Mesothelial cell of epicardium (in vitro differentiated cells): ENCODE measurements at places on chromosomes 1 and 21.

DNA sequence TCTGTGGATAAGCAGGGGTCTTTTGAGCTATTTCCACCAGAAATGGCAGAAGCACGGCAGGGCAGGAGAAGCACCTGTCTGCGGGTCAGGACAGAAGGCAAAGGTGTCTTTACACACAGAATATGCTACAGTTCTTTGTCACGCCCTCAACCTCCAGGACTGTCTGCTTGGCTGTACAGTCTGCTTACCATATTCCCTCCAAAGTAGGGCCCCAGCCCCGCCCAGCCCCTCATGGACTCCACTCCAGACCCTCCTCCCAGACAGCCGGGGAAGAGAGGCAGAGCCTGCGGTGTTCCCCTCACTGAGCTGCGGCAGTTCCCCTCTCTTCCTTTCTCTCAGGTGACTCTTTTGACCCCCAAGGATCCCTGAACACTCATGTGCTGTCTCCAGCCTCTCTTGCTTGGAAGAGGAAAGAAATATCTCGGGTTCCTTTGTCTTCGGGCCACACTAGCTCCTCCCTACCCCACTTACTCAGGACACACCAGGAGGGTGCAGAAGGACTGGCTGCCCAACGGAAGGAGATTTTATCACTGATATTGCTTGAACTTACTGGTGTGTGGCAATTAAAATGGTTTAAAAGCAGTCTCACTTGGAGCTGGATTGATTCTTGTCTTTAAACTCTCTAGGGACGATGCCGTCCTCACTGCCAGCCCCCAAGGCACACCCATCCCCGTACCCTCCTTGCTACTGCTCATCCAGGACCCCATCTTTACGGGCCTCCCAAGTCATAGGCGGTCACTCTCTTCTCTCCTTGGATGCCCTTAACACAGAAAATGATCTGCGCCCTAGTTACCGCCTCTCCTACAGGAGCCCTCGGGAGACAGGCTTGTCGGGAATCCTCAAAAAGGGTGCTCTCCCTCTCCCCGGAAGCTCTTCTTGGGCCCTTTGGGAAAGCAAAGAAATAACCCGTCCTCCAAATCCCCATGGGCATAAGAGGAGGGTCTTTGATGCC, 169.7 kb downstream of the TOMM20 start:
- no peak for DNase-seq

GRCh38 chr1:1157914-1158710, 15.6 kb upstream of the TTLL10 start:
- DNase-seq: peak; percentile 67

DNA sequence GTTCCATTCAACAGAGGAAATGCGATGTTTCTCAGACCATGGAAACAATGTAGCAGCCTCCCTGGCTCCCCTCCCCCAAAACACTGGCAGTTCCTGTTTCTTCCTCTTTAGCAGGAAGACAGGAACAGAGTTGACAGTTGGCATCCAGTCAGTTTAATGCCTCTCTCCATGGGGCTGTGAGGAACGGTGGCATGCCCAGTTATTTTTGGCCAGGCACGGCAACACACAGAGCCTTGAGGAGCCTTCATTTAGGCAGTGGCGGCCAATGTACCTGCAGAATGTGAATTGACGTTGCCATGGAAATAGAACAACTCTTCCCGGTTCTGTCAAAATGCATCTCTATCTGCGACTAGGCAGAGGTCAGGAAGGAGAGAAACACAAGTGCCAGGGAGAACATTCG, 330.6 kb downstream of the DSCAM start:
- no peak for DNase-seq

DNA sequence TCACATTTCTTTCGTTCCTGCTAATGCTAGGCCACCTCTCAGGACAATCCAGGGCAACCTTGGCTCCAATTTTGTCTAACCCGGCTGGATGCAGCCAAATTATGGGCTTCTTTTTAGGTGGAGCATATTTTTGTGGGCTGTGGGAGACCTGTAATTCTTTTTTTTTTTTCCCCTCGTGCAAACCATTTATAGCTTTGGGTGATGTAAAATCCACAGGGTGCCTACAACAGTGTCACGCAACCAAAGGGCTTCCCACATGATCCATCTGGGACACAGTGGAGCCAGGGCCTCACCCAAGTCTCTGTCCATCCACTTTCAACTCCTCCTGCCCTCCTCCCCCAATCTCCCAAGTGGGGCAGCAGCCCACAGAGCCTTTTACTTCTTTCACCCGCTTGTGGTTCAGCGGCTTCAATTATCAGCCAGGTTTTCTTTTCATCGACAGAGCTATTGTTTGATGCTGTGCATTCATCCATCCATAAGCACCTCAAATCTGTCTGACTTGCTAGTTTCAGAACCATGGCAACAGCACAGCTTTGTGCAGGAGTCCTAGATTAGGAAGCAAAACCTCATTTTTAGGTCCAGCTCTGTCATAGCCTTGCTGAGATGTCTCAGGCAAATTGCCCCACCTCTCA, 10.0 kb upstream of the OVAAL start:
- DNase-seq: no peak

DNA sequence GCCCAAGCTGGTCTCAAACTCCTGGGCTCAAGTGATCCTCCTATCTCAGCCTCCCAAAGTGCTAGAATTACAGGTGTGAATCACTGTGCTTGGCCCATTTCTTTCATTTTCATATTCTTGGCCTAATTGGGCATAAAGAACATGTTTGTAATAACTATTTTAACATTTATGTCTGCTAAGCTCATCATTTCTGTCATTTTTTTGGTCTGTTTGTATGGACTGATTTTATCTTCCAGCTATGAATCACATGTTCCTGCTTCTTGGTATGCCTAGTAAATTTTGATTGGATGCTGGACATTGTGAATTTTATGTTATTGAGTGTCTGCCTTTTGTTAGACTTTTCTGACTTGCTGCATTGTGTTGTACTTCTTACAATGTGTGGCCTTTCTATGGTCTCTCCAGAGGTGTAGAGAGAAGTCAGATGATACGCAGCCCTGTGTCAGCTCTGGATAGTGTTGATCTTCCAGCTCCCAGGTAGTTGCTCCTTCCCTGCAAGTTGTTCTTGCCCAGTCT, 39.0 kb upstream of the PPM1J start:
- DNase-seq: no peak

GRCh38 chr1:182890927-182891610, 51.9 kb downstream of the DHX9 start:
- no peak for DNase-seq

DNA sequence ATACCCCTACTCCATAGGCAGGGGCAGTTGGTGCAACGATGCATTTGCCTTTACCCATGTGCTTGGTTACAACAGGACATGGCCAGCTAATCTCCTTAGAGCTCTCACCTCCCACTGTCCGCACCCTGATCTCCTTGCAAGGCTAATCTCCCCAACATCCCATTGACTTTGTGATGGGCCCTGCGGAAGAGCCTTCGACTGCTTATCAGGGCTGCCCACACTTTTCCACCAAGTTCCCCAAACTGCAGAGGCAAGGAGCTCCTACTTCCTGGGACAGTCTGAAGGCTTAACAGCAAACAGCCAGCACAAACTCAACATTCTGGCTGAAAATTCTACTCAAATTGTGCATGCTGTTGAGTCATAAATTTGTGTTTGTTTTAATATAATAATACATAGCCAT, 36.0 kb downstream of the C1orf94 start:
- no peak for DNase-seq

GRCh38 chr1:161021970-161022353, 1.0 kb upstream of the F11R start:
- DNase-seq: no peak

- no peak for DNase-seq
Observed at GRCh38 chr1:156584813-156585212, 5.3 kb downstream of the TTC24 start.

GRCh38 chr1:101000131-101000873, 25.3 kb downstream of the DPH5 start:
- no peak for DNase-seq

DNA sequence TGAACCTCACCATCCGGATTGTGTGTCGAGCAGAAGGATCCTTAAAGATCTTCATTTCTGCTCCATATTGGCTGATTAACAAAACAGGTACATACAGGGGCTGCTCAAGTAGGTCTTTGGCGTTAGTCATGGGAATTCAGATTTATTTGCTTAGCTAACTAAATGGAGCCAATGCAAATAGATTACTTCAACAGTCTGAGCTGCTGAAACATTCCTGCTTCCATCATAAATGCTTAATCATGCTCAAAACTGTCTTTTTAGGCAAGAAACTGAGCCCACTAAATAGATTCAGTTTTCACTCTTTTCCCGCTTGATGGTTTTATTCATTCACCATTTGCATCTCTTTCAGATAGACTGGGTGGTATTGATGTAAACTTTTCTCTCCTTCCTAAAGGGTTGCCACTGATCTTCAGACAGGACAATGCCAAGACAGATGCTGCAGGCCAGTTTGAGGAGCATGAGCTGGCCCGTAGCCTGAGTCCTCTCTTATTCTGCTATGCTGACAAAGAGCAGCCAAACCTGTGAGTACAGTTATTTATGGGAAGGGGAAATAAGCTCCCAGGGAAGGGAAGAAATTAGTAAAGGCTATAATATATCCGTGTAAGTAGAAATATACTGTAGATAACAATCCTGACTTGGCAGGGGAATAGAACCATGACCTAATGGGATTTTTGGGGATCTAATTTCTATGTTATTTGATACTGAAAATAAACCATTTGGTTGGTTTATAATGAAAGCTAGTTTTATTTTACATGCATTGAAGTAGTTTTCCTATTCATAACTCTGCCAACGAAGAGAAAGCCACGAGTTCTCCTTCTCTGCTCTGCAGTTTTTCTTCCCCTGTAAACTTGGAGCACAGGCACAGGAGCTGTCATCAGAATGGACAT, 126.4 kb downstream of the VPS13D start:
- no peak for DNase-seq

GRCh38 chr1:117795190-117795589, 134.2 kb downstream of the GDAP2 start:
- no peak for DNase-seq

- DNase-seq: no peak
Observed at GRCh38 chr1:52567943-52568342, 15.1 kb upstream of the TUT4 start.

- DNase-seq: no peak
Observed at GRCh38 chr1:109927911-109928321, 17.3 kb downstream of the CSF1 start.

DNA sequence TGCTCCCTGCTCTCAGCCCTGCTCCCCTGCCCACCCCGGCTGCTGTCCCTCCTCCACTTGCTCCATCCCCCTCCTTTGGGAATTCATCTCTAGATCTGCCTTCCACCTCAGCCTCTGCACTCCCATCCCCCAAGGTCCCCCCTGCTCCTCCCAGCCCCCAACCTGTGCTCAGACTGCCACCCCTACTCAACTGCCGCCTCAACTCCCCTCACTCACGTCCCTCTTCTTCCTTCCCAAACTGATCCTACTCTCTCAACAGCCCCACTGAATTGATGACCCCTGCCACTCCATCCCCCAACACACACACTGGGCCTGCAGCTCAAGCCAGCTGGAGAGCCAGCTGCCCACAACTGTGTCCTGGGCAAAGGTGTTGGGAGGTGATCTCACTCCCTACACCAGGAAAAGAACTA, 15.8 kb upstream of the ETV3L start:
- no peak for DNase-seq

- DNase-seq: no peak
Observed at GRCh38 chr1:30054126-30054525, 669.3 kb downstream of the MATN1 start.

GRCh38 chr1:76250271-76250670, 175.7 kb downstream of the ST6GALNAC3 start:
- DNase-seq: no peak

DNA sequence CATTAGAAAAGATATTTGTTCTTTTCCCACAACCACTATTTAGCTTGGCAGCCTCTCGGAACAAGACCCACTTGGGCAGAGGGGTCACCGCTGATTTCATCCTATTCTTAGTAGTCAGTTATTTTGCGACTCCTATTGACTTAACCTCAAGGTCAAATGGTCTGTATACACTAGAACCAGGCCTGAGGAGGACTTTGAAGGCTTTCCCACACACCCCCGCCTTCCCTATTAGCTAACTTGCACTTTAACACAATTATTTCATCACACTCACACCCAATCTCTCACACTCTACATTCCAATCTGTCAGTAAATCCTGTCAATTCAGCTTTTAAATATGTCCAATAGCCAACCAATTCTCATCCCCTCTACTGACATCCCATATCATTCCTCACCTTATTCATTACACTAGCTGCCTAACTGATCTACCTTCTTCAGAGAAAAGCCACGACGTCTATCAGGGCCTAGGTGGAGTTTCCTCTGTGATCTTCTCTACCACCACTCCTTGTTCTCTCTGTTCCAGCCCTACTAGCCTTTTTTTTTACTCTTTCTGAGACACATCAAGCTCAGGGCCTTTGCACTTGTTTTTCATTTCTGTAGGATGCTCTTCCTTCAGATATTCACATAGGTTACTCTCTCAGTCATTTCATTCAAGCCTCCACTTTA, 1.0 kb upstream of the NIBAN1 start:
- no peak for DNase-seq

DNA sequence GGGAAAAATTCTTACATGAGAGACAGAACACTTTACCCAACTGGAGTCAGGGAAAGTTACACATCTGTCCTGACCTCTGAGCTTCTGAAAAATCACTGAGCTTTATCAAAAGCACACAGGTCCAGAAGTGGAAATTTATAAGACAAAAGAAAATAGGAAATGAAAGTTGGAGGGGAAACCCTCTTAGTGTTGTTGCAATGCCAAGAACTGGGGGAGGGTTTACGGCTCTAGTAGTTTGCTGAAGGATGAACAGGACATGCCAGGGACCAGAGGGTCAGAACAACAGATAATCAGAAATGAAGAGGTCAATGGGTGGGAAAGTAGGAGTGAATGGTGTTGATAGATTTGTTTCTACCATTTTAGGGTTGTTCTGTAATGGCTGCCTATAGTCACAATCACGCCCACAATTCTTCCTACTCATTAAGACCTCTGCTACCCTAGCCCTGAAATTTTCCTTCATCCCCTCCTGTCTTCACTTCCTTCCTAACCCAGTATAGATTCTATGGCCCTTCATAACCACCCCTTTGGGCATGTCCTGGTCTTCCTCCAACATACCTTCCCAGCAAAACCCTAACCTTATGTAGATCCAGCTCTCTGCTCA, 30.3 kb upstream of the FMOD start:
- no peak for DNase-seq

- DNase-seq: no peak
Observed at GRCh38 chr1:196717868-196718267, 56.8 kb upstream of the CFHR3 start.

GRCh38 chr1:30692948-30693301, 30.5 kb downstream of the MATN1 start:
- DNase-seq: no peak

DNA sequence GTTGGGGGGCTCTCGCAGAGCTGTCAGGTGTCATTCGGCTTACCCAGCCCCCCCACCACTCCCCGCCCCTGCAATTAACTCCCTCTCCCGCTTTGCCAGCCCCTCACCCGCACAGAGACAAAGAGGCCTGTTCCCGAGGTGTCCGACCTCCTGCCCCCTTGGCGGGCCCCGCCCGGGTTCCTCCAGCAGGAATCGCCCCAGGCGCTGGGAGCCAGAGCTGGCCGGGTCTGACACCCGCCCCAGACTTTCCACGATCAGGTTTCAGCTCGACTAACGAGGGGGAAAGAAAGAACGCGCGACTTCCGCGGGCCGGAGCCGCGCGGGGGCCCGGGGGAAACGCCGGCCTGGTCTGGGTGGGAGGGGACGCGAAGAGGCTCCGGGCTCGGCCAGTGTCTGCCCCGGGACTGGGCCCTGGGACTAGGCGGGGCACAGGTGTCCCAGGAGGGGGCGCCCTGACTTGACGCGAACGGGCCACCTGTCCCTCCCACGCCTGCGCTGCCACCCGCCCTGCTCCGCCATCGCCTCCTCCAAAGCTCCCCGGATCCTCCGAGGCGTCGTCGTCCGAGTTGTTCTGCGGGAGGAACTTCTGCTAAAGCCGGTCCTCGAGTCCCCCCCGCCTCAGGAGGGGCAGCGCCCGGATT, 36.4 kb upstream of the HHAT start:
- DNase-seq: peak; percentile 58
